ENCODE measurements at places on chromosomes 7 and 10.
A peak's percentile ranks its signal among the peaks of the same experiment; 100 is the strongest.

DNA sequence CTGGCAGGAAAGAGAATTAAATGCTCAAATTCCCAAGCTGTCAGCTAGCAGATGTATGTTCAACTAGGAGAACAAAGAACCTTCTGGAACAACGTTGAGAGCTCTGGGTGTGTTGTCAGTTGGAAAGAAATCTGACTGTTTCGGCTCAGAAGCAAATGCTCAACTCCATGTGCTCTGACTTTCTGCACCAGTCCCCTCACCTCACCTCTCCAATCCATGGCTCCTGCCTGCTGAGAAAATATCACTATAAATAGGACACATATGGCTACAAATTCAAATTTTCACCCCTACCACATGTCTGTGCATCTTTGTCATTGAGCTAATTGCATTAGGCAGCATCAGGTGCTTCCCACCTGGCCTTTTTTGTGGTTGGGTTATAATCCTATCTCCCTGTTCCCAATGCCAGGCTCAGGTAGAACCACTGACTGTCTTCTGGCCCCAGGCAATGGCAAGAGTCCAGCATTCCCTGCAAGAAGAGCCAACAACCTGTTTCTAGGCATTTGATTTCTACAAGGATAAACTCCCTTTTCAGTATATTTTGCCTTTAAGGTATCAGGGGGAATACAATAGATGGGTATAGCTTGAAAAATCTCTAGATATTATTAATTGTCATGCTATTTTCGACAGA lies 142.6 kb upstream of the LSM8 start:
- DNase-seq, result no peak

DNA sequence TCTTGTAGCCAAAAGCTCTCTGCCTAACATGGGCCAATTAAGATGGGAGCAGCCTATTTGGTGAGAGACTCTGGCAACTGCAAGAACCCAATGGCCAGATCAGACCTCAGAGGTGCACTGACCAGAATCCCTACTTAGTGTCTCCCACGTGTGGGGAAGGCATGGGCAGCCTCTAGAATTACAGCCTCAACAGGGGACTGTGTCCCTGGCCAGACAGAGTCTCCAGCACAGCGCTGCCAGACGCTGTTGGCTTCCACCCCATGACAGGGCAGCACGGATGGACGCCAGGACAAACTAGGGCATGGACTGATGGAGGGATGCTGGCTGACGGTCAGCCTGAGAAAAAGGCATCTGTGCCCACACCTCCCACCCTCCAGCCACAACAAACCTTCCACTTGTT lies 729.3 kb upstream of the AUTS2 start:
- no peak for DNase-seq

- no peak for DNase-seq
These were observed 279.2 kb downstream of the PRPF18 start for GRCh38 chr10:13865758-13866491.

GRCh38 chr7:134520130-134520529 lies 7.2 kb upstream of the AKR1B10 start:
- no peak for DNase-seq

- no peak for DNase-seq
These were observed 82.1 kb downstream of the CAMK1D start for GRCh38 chr10:12431151-12432101.

DNA sequence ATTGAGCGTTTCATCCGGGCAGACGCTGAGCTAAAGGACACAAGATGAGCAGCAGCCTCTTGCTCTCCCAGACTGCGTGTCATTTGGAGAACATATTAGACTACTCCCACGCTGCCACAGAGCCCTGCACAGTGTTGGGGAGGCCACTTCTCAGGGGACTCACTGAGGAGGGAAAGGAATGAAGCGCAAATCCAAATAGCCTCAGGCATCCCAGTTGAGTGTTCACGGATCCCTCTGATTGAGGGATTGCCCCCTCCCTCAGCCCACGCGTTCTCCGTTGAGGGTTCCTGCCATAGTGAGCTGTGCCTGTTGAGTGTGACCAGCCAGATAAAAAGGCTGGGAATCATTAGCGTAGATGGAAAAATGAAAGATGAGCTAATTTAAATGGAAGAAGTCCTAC lies 563.4 kb downstream of the ACTR3B start:
- DNase-seq, result no peak

GRCh38 chr7:47438411-47439029 lies 143.4 kb downstream of the TNS3 start:
- DNase-seq, result no peak

DNA sequence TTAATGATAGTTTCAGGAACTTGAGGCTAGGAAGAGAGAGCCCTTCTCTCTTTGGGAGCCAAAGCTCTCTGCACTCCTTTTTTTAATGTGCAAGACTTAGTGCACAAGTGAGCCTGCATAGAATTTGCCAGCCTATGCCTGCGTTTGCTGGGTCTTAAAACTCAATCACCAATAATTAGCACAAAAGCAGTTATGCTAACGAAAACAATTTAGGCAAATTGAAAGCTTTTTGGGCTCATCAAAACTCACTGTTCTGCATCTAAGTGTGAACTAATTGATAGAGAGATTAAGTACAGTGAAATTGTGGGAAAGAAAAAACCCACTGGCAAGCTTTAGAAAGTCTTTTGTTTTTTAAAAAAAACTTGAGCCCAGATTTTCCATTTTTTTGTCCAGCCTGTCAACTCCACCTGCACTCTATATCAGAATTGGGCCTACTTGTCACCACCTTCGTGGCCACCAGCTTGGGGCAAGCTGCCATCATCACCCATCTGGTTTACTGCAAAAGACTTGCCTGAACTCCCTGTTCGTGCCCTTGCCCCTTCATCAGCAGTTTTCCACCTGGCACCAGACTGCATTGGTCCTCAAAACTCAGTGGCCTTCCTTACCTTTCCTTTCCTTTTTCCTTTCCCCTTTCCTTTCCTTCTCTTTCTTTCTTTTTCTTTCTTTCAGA lies 37.8 kb downstream of the CRHR2 start:
- no peak for DNase-seq

- DNase-seq, result no peak
These were observed 172.4 kb upstream of the ZNF32 start for GRCh38 chr10:43821103-43821502.

DNA sequence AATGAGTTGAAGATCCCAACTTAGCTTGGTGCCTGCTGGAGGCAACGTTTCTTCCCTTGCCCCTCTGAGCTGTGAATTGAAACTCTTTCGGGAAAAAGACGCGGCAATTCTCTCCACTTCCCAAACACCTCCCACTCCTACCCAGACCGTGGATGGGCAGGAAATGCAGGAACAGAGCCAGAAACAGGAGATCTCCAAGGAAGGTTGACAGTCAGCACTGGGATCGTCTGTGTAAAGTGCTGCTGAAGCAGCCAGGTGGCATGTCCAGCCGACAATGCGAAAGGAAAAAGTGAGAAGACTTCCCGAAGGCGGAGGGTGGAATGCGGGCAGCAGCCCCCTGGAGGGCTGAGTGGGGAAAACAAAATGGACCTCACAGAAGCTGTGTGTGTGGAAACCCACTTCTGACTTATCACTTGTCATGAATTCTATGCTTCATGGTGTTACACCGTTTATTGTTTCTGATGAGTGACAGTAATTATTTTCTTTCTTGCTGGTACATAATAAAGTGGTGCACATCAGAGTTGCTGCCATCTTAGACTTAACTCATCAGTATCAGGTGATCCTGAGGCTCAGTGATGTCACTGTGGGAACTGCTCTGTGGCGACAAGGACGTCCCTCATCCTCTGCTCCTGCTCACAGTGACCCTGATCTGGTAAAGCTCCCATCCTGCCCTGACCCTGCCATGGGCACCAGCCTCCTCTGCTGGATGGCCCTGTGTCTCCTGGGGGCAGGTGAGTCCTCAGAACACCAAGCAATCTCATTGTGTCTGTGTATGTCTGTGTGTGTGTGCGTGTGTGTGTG lies 220.5 kb upstream of the PRSS1 start:
- no peak for DNase-seq

- DNase-seq, result no peak
These were observed 101.5 kb upstream of the DIP2C start for GRCh38 chr10:790821-791551.

DNA sequence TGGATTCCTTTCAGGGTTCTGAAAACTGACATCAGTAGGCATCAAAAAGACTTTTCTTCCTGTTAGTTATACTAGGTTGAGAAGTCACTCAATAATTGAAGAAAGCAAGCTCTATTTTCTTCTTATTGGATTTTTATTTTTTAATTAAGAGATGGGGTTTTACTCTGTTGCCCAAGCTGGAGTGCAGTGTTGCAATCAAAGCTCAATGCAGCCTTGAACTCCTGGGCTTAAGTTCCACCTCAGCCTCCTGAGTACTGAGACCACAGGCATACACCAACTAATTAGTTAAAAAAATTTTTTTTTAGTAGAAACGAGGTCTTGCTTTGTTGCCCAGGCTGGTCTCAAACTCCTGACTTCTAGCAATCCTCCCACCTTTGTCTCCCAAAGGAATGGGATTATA lies 28.0 kb downstream of the PIP4K2A start:
- no peak for DNase-seq

- no peak for DNase-seq
These were observed 3.7 kb downstream of the ZNF680 start for GRCh38 chr7:64559206-64559605.

DNA sequence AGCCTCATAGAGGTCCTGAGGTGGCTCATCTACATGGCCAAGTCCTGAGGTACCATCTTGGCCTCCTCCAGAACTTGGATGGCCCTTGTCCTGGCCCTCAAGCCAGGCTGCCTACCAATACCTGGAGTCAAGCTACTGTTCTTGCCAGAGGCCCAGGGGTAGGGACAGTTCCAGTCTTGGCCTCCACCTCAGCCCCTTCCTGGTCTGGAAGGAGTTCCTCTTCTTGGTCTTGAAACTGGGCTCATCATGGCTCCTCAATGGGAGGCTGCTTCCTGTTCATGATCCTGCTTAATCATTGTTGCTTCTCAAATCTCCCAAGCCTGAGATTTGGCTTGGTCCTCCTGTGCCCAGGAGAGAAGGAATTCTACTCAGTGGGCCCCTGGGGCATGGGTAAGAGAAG lies 3.9 kb downstream of the HPS6 start:
- no peak for DNase-seq

DNA sequence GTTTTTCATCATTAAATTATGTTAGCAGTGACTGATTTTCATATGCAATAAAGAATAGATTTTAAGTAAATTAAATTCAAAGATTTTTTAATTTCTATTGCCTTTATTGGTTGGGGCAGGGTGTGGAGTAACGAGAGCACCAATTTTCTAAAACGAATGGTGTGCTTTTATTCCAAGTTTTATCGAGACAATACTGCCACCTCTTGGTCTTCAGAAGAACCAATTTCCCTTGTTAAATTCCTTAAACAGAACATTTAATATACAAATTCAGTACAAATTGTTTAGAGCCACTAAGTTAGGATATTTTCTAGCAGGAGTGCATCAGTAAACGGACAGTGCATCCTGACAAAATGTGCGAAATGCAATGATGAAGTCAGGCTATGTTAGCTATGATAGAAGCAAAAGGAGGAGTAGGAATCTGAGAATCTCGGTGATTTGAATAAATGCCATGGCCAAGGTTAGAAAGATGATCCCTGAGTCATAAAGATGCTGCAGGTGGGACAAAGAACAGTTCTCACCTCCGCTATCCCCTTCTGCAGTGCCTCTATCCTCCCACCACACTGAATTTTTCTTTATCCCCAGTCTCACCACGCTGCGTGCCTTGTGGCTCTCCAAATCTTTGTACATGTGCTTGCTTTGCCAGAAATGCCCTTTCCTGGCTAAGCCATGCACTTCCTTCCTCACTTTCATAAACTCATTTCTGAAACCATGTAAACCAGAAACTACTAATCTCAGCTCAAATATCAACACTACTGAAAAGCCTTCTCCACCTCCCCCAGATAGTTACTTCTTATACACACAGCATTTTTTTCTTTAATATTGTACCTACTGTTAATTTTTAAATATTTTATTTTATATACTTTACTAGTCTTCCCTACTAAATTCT lies 31.9 kb upstream of the AGBL3 start:
- peak; percentile 25 for DNase-seq

GRCh38 chr10:15528859-15529239 lies 157.8 kb upstream of the FAM171A1 start:
- no peak for DNase-seq

DNA sequence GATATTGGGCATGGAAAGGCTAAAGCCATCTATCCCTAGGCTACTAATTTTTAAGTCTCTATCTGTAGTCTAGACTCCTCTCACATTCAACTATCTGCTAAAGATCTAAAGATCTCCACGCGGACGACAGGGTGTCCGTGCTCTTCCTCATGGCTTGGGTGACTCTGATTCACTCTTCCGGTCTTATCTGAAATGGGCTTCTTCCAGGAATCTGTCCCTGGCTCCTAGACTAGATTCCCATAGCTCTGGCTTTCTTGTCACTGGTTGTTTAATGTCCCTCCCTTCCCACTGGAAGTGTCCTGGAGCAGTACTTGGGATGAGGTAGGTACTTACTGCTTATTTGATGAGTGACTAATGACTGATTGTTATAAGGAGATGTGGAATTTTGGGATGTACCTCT lies 62.0 kb upstream of the PODXL start:
- DNase-seq, result no peak

DNA sequence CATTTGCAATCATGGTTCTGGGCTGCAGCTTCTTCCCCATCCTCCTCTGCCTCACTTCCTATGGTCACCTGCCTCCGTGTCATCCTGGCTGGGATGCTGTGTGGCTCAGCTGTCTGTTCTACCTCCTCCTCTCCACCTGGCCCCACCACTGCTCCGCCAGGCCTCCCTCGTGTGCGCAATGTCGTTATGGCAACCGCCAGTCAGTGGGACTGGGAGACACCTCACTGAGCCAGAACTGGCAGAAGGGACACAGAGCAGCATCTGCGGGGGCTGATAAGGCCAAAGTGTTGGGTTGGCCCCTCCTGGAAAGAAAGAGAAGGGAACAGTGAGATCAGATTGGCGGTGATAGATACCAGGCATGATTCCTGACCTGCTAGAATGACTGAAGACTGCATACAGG lies 527.5 kb downstream of the INHBA start:
- no peak for DNase-seq

- DNase-seq, result no peak
These were observed 10.0 kb downstream of the SFTPD start for GRCh38 chr10:79938728-79939406.

DNA sequence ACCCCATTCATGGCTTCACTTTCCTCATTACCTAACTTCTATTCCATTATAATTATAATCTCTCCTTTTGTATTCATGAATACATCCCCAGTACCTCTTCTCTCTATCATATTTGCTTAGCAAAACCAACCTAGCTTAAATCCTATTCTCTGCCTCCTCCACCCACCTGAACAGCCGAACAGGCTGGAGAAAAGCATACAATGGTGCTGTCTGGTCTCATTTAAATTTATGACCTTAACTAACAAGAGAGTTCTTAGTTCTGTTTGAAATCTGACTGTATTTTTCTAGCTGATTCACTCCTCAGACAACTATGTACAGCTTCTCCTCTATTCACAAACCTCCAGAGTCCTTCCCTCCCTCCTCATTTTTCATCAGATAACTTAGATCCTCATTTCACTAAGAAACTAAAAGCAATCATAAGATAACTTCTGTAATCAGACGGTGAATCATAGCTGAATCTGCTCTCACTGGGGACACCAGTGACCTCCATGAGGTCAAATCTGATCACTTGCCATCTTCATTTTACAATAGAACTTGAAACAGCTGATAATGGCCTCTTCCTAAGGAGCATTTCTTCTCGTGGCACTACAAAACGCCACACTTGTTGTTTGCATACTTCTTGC lies 233.9 kb upstream of the AOAH start:
- no peak for DNase-seq

- no peak for DNase-seq
These were observed 162.3 kb downstream of the ZMYND11 start for GRCh38 chr10:297567-297966.

GRCh38 chr10:4170633-4171314 lies 385.8 kb upstream of the KLF6 start:
- no peak for DNase-seq

- DNase-seq, result no peak
These were observed 115.5 kb upstream of the CREB5 start for GRCh38 chr7:28296571-28297483.

- DNase-seq, result no peak
These were observed 89.1 kb downstream of the STRA8 start for GRCh38 chr7:135322571-135323340.

Measured in NCI-H1930 (cell line).